NCI-H187 treated with DMSO at 0.1 percent for 48 hours (cell line): ENCODE measurements at places on chromosomes 3 and 15.

DNA sequence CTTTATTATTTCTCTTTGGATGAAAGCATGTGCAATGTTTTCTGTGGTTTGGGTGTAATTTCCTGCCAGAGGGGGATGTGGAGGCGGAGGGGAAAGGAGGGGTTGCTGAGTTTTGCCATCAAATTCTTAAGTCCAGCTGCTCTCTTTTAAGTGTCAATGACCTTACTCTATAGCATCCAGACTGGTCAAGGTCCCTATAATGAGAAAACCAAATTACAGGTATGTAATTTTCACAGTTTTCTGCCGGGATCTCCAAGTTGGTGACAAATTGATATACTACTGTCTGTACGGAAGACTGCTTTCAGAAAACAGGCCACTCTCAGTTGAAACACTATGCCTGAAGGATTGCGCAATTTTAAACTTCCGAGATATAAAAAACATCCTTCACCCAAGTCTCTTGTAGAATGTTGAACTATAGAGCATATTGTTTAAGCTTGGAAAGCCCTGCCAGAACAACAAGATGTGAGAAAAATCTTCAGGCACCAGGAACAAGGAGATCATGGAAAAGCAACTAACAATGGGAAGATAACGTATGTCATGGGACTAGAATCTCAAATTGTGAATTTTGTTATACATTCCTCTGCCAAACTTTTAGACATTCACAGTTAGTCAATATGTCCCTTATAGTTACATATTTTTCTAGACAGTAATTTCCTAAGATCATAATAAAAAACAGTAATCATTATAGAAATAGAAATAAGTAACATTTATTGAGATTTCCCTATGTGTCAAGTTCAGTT is 300.7 kb upstream of the SATB1 start:
- DNase-seq = no peak

DNA sequence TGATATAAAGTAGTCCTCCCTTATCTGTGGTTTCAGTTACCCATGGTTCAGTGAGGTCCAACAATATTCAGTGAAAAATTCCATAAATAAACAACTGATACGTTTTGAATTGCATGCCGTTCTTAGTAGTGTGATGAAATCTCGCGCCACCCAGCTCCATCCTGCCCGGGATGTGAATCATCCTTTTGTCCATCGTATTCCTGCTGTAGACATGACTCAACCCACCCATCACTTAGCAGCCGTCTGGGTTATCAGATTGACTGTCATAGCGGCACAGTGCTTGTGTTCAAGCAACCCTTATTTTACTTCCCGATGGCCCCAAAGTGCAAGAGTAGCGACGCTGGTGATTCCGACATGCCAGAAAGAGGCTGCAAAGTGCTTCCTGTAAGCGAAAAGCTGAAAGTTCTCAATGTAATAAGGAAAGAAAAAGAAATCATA is 48.0 kb upstream of the MEX3B start:
- DNase-seq = no peak

DNA sequence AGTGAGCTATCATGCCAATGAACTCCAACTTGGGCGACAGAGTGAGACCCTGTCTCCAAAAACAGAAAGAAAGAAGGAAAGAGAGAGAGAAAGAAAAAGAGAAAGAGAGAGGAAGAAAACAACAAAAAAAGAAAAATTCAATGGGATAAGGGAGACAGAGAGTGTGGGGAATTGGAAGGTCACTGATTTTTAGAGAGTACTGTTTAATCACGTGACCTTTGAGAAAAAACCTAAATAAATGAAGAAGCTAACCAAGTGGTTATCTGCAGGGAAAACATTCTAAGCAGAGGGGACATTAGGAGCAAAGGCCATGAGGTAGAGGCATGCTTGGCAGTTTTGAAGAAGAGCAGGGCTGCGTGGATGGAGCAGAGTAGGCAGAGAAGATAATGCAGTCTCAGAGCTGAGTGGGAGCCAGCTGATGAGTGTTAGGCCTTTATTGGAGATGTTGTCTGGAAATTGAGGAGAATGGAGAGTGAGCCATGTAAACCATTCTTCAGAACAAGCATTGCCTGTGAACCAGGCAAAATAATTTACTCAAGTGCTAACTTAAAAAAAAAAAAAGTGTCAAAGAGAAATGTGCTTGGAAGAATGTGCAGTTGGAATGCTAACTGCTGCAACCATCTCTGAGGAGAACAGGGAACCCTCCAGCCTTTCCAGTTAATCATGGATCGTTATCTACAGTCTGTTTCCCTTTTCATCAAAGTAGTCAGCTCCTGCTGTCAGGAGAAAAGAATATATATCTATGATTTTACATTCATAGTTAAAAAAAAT is 377.3 kb upstream of the SEMA6D start:
- no peak for DNase-seq

DNA sequence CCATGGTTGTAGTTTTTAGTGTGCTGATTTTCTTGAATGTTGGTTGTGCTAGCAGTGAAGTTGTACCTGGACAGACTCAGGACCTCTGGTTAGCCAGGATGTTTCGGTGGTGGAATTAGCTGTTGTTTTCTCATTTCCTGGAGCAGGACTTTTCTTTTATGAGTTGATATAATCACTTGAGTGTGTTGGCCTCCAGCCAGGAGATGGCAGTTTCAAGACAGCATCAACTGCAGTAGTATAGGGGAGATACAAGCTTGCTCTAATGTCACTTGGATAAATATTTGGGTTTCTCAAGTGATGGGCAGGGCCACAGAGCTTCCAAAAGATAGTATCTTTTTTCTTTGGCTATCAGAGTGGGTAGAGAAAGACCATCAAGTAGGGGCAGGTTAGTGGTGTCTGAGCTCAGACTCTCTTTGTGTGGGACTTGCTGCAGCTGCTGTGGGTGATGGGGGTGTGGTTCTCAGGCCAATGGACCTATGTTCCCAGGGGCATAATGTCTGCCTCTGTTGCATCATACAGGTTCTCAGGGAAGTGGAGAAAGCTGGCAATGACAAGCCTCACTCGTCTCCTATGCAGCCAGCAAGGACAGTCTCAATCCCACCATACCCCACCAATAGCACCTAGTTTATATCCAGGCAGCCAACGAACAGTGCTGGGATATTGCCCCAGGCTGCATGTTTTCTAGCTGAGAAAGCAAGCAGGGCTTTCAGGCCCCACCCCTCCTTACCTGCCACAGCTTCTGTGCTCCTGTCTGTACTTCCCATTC is 14.6 kb upstream of the OR5K2 start:
- no peak for DNase-seq

- no peak for DNase-seq
These were observed 18.8 kb downstream of the ACKR4 start for GRCh38 chr3:132615881-132616280.

GRCh38 chr3:134073583-134073945 is 43.8 kb upstream of the SLCO2A1 start:
- no peak for DNase-seq

- DNase-seq = no peak
These were observed 703 bp downstream of the PEAK1 start for GRCh38 chr15:77418966-77419835.

DNA sequence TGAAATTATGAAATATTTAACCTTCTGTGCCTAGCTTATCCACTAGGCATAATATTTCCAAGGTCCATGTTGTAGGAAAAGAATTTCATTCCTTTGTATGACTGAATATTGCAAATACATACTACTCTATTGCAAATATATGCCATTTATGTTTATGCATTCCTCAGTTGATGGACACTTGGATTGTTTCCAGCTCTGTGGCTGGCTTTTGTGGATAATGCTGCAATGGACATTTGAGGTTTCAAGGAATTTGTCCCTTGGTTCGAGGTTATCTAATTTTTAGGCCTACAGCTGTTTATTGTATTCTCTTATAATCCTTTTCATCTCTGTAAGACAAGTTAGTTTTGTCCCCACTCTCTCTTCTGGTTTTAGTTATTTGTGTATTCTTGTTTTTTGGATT is 7.7 kb upstream of the AADACL2 start:
- no peak for DNase-seq

GRCh38 chr3:53286727-53287126 is 30.9 kb upstream of the TKT start:
- DNase-seq = no peak

GRCh38 chr15:80072285-80072994 is 13.0 kb downstream of the ZFAND6 start:
- DNase-seq = peak; percentile 32

GRCh38 chr15:76184650-76185035 is 124.9 kb downstream of the TMEM266 start:
- no peak for DNase-seq

DNA sequence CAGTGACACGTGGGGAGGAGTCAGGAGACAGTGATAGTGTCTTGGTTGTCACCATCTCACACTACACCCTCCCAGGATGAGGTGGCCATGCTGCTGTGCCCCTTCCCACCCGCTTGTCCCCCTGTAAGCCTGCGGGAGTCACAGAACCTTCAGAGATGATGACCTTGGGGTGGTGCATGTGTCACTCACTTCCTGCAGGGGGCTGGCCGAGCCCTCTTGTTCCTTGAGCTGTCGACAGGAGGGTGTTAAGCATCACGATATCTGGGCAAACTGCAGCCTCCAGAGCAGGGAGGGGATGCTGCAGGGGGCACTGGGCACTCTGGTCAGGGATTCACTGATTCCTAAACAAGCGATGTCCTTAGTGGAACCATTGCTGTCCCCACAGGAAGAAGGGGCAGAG is 27.7 kb downstream of the FAH start:
- no peak for DNase-seq

- no peak for DNase-seq
These were observed 2.1 kb upstream of the TTLL3 start for GRCh38 chr3:9807981-9808344.

DNA sequence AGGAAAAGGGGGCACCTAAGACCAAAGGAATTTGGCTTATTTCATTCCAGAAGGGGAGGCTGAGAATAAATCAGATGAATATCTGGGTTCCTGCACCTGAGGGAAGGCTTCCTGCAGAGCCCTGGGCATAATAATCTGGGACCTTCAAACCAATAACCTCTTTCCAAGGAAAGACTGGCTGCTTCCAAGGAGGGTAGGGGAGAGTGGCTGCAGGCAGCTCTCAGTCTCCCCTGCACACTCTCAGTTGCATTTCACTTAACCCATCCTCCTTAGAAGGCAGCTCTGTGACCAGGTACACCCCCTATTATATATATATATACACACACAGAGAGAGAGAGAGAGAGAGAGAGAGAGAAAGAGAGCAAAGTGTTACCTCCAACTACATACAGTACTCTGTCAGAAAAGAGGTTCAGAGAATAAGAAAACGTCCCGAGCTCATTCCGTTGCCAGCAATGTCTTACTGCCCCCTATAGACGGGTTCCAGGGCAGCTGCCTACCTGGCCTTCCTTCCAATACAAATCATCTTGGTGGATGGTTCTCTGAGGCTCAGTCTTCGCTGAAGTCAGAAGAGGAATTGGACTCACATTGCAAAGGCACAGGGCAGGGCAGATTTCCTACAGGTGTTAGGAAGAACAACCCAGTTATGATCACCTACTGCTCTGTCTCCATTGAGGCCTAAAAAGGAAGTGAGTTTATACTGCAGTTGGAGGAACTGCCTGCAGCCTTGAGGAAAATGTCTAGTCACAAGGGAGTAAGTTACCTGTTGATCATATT is 26.1 kb downstream of the CAPN3 start:
- DNase-seq = no peak

- no peak for DNase-seq
These were observed 63.0 kb downstream of the CYP11A1 start for GRCh38 chr15:74304431-74304830.

DNA sequence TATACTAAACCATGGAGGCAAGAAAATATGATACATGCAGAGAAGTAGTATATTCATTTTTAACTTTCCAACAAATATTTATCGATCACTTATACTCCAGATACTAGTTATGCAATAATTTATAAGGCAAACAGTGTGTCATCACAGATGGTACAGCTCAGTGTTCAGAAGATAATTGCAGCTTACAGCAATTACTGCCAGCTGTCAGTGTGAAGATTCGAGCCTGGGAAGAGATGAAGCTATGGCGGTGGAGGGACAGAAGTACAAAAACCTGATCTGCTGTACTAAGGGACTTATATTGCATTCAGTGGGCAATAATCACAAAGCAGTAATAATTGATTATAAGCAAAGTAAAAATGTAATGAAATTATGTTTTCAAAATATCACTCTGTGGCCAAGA is 170.6 kb upstream of the EPHA3 start:
- DNase-seq = no peak

DNA sequence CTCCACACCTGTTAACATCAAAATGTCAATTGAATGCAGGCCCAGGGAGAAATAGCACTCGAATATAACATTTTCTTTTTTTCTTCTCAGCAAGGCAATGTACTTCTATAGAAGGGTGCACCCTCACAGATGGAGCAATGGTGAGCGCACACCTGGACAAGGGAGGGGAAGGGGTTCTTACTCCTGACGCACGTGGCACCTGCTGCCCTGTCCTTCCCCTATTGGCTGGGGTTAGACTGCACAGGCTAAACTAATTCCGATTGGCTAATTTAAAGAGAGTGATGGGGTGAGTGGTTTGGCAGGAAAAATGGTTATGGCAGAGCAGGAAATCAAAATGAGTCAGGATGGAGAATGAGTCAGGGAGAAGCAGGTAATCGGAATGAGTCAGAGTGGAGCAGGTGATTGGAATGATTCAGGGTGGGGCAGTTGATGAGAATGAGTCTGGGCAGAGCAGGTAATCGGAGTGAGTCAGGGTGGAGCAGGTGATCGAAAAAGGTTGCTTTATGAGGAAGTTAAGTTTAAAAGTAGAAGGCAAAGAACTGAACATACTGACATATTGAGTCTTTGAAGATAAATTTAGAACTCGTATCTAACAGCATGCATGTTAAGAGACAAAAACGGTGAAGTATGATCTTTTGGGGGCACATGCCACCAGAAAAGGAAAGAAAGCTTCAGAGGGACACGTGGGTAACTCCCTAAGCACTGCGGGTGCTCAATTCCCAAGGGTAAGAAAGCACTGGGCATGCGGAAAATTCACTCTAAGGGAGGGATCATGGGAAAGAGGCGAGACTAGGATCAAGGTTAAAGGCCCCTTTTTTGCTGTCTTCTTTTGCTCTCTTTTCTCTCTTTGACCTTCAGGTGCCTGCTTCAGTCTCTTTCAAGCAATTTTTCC is 72.9 kb upstream of the GALNT15 start:
- DNase-seq = no peak
